Urinary bladder (tissue), 4 donors: ENCODE measurements at places on chromosomes 12 and 14. TPM values are rescaled to one million over a fixed set of nuclear protein-coding genes. Genes with fewer than 3 reads are reported as not detected.

DNA sequence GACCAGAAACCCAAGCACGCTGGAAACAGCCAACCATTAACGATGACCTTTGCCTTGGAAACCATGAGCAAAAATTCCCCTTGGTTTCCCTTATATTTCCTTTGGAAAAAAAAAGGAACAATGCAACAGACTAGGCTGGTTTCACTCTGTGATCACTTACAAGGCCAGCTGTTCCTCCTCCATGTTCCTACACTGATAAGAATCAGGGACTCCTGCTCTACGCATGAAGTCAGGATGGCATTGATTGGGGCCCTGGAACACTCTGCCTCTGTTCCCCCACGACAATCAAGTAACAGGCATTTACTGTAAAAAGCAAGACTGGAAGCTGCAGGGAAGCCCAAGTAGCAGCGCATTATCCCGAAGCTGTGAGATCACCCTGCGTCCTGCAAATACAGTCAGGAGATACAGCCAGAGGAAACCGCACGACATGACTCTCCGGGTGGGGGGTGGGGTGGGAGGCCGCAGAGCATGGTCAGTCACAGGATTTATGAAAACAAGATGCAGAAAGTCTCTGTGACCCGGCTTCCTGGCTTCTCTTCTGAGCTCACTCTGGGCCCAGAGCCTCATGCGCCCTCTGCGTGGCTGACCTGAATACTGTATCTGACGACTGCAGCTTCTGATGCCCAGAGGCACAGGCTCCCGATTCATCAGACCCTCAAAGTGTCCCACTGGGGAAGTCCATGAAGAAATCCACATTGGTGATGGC, 31.1 kb downstream of the SSH1 start:
- DNase-seq = no peak

DNA sequence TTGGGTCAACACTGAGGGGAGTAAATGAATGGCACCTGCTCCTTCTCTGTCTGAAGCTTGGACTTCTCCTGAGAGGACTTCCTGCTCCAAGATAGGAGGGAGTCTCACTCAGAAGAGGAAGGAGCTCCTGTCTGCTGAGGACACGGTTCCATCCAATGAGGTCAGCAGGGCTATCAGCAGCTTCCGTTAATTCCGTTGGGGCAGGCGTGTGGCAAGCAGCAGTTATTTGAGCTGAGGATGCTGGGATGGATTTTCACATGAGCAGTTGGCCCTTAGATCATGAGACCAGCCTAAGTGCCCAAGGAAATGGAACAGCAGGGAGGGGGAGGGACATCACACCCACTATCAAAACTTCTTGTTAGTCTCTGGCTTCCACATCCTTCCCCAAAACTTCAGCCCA, 159.0 kb upstream of the PZP start:
- DNase-seq = no peak

DNA sequence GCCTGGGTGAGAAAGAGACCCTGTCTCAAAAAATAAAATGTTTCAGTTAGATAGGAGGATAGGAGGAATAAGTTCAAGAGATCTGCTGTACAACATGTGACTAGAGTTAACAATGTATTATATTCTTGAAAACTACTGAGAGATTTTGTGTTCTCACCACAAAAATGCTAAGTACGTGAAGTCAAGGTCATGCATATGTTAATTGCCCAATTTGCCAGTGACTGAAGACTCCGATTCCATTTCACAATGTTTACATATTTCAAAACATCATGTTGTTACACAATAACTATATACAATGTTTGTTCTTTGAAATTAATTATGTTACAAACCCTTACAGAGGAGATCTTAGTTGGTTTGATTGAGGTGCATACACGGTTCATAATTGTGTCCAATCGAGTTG, 52.1 kb downstream of the SLC15A4 start:
- no peak for DNase-seq

GRCh38 chr12:110998165-110998564, 77.8 kb upstream of the MYL2 start:
- no peak for DNase-seq

GRCh38 chr12:2190085-2190484, 137.3 kb downstream of the CACNA1C start:
- DNase-seq = no peak

DNA sequence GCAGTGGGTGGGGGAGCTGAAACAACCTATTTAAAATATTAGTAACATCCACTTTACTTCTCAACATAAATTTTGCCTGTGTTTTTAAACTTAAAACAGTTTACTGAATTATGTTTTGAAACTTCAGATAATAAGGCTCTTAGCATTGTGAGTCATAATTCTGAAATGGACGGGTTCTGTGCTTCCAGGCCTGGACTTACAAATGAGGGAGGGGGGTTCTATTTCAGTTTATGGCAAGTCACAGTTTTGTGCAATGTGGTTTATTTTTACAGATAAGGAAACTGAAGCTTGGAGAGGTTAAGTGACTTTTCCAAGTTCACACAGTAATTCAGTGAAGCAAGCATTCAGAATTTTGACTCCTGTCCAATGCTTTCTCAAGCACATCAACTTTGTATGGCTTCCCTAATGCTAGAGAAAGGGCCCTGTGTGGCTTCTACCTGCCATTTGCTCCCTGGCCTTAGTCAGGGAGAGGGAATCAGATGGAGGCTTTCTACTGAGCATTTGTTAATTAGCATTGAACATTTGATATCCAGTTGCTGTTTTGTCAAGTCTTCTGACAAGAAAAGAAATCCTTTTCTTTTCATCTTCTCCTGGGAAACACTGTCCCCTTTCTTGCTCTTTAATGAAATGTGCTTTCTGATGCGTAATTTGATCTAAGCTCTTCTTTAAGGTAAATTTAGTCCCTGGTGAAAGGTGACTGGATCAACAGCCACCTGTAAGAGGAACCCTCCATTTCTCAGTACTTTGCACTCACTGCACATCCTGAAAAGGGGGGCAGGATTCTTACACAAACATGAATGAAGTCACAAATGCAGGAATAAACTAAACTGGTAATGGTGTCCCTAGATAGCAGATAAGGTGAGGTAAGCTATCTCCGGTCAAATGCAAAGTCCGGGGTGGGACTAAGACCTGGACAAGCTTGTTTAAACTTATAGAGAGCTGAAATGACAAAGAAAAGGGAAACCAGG, 2.5 kb upstream of the SALL2 start:
- no peak for DNase-seq

DNA sequence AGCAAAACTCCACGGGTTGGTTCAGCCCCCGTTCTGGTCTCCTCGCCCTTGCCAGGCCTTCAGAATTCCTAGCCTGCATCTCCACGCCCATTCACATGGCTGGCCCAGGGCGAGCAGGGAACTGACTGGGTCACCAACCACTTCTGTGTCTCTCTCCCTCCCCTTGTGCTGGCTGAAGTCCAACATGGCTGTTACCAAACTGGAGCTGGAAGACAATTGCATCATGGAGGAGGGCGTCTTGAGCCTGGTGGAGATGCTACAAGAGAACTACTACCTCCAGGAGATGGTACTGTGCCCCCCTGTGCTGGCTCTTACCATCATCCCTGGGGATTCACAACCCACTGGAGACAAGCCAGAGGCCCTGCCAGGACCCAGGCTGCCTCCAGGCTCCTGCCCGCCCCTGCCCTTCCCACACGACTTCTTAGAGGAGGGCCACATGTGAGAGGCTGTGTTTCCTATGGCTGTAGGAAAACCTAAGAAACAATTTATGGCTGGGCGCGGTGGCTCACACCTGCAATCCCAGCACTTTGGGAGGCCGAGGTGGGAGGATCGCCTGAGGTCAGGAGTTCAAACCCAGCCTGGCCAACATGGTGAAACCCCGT, 9.9 kb downstream of the LRRC74A start:
- DNase-seq = no peak

GRCh38 chr12:109892748-109893147, 7.3 kb upstream of the TCHP start:
- no peak for DNase-seq

DNA sequence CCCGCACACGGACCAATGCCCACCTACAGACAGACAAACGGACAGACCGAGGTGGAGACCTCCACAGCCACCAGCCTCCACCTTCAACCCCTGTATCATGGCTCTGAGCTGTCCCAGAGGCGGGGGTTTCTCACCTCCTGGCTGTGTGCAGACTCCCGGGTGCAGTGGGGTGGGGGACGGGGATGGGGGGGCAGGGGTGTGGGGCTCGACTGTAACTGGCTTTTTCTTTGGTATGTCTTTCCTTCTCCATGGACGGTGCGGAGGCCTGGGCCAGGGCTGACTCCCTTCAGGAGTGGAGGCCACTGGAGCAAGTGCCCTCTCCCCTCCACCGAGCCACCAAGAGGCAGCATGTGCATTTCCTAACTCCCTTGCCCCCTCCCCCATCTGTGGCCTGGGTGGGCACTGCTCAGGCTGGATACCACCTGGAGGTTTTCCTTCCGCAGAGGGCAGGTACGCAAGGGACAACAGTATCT, 122.6 kb downstream of the ESRRB start:
- no peak for DNase-seq

DNA sequence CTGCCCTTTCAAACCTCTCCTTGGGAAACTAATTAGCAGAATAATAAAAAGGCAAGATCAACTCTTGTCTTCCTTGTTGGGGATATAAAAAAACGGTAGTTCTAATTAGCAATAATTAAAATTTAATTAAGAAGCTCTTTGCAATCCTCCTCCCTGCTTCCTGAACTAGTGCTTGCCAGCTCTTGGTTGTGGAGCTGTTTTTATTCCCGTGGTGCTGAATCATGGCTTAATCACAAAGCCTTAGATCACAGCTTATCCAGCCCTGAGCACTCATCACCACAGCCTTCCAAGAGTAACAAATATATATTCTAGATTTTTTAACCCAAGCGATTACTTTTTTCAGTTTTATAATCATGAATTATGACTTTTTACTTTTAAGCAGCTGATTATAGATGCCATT, 63.2 kb upstream of the INSM2 start:
- no peak for DNase-seq

GRCh38 chr14:64293976-64294671, at the start of gene ESR2:
Gene ESR2 (minus strand): TSS chr14:64294371. CDS start chr14:64282985, 11,386 bp downstream.
- DNase-seq = no peak

- DNase-seq = no peak
These were observed 4.8 kb downstream of the ABHD4 start for GRCh38 chr14:22602862-22603261.

DNA sequence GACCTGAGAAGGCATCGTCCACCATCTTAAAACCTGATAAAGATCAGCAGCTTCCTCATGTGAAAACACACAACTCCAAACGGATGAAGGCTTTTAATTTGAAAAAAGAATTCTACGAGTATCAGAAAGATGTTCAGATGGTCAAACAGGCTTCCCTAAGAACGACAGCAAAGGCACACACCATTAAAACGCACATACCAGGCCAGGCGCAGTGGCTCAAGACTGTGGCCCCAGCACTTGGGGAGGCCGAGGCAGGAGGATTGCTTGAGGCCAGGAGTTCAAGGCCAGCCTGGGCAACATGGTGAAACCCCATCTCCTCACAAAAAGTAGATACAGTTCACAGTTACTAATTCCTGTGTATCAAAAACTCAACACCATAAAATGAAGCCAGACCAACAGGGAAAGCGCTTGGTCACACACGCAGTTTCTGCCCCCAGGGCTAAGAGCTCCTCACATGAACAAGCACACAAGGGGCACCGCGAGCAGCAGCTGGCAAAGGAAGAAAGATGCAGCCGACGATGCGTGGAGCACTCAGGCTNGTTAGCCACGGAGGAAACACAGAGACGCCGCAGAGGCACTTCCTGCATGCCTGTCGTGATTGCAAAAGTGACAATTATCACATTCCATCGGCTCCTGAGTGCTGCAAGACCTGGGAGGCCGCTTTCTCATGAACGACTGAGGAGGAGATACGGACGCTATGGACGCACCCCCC, 78.0 kb downstream of the NOC4L start:
- DNase-seq = no peak

DNA sequence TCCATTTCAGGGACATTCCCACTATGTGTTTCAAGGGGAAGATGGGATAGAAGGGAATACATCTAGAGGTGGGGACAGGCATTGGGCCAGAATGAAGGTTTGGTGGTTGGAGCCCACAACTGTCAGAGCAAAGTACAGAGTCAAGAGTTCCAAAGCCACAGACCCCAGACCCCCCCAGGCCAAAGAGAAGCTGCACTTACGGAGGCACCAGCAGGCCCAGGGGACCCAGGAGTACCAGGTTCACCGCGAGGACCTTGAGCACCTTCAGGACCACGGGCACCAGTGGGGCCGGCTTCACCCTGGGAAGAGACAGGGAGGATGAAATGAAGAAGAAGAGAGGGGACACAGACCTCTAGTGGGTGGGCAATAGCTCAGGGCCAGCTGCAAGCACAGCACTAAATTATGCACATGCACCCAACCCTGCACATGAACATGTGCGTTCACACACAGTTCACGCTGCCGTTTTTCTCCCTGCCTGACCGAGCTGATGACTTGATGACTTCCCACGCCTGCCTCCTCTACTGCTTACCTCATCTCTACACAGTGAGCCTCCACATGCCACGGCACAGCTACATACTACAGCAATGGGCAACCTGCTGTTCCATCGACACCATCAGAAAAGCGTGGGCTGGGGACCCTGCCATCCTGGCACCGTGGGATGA, 16.7 kb downstream of the COL2A1 start:
- no peak for DNase-seq

GRCh38 chr12:123457980-123458779, at the start of gene SNRNP35:
Gene SNRNP35 (plus strand): TSS chr12:123458139. CDS start chr12:123465541, 7,402 bp downstream.
- peak; percentile 77 for DNase-seq

DNA sequence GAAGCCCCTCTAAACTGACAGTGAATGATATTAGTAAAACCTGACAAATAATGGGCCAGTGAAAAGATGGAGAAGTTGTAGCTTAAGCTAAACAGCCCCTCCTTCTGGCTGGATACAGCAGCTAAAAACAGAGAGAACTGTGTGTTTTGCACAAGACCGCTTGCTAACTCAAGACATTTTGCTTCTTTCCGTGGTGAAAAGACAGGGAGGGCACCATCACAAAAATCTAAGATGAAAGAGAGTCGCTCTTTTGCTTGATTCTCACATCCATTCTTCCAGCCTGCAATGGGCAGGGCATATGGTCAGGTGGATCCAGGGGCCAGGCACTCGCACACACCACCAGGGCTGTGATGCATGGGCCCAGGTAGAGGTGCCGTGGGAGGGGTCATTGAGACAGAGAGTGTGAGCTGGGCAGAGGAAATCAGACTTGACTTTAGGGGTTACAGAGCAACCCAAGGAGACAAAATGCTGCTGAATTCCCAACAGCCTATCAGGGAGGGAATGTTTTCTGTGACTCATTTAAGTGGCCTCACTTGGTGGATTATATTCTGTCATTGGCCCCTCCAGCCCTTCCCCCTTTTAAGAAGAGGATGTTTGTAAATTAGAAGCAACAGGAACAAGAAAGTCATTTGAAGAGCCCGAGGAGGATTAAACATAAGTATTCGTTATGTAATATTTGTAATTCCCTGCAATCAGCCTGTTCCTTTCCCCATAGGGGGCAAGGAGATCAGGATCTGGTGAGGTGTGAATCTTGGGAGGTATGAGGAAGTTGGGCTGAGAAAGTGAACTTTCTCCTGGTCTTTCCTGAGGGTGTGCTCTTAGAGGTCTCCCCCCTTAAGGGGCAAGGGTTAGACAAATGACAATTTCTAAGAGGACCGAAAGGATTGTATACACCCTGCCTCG, 12.3 kb downstream of the EMP1 start:
- DNase-seq = no peak

- DNase-seq = no peak
These were observed 99.2 kb downstream of the PPM1A start for GRCh38 chr14:60348211-60348610.

The AMDHD1 gene
- 0.16 TPM for total RNA-seq

The TAS2R14 gene
- 20.3 TPM for total RNA-seq

The WDHD1 gene
- 14.1 TPM for total RNA-seq

The AJUBA gene
- total RNA-seq = 28.0 TPM

The KRT75 gene
- not detected for total RNA-seq

The PLBD1 gene
- total RNA-seq = 55.3 TPM

The SLC6A12 gene
- 0.21 TPM for total RNA-seq
